ENCODE measurements at places on chromosomes 16 and 17.

- no peak for DNase-seq
Observed at GRCh38 chr17:8711291-8711690, 33.3 kb downstream of the CCDC42 start.

DNA sequence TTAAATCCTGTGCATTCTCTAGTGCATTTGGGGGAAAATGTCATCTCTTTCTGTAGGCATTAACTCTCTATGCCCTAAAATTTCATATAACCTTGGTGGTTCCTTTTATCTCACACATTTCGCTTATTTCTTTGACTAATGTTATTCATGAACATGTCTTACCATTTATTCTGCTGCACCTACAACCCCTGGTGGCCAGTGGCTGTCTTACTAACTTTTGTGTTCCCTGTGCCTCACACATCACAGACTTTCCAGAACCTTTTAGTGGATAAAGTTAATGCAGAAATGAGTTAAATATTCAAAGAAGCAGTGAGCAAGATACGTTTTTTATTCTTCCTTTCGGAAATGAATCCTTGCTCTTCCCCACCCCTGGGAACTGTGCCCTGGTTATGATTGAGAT, 111.9 kb downstream of the CDH13 start:
- no peak for DNase-seq

GRCh38 chr17:49522357-49522890, 27.3 kb downstream of the NGFR start:
- DNase-seq, result no peak

DNA sequence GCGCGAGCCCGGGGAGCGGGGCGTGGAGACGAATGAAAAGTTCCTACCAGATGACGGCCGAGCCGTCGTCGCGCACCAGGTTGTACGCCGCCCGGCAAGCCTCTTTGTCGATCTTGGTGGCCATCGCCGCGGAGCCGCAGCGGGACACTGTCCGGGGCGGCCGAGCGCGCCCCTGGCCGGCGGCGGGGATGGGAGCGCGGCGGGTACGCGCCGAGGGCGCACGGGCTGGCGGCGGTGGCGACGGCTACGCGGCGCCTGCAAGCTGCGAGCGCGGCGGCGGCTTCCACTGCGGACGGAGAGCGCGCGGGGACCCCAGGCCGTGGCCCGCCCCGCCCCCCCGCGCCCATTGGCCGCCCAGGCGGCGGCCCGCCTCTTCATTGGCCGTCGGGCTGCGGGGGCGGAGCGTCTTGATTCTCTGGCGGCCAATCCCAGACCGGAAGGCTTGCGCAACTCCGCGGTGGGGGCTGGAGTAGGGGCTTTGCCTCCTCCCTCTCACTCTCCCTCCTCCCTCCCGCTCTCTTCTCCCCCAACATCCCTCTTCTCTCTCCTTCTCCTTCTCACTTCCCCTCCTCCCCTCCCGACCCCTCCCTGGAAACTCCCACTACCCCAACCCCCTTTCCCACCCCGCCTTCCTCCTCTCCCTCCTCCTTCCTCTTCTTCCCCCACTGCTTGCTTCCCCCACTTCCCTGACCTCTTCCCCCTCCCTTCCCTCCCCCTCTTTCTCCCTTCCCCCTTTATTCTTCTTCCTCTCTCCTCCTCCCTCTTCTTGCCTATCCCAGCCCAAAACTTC, at the start of gene COTL1:
COTL1 (minus strand) TSS at position 288 of the 790 bp plus-strand sequence; CDS start at position 124, 164 bp downstream.
- DNase-seq, result peak; percentile 67

DNA sequence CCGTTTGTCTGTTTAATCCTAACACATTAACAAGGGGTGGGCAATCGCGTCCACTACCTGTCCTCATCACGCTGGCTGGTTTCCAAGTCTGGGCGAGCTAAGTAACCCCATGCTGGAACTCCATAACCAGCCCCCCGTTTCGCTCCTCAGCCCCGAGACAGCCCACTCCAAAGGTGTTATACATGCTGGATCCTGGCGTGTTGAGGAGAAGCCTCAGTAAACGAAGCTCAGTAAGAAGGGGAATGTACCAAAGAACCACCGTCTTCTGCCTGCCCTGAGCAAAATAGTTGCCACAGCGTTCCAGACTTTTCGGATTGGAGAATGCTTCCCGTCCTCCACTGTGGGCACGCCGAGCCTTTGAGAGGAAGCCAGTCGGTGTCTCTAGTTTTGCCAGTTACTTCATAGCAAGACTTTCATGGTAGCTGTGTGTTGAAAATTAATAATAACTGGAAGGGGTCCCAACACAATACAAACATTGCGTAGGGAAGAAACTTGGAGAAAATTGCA, 16.1 kb upstream of the C17orf78 start:
- no peak for DNase-seq

GRCh38 chr17:2418572-2418971, 17.7 kb upstream of the MNT start:
- DNase-seq, result no peak

DNA sequence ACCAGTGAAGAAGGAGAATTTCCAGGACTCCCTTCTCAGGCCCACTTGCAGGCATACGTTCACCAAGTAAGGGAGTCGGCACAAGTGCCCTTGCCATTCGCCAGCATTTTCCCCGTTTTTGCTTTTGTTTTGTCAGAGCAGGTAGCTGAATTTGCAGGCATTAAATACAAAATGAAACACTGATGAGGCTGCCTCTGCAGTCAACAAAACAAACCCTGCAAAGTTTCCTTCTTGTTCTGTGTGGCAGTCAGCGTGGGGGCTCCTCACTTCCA, 7.8 kb downstream of the GLOD4 start:
- DNase-seq, result no peak

GRCh38 chr16:81450783-81451491, 6.3 kb downstream of the CMIP start:
- DNase-seq, result no peak

- DNase-seq, result no peak
Observed at GRCh38 chr16:86363057-86363490, 147.3 kb upstream of the FOXF1 start.

DNA sequence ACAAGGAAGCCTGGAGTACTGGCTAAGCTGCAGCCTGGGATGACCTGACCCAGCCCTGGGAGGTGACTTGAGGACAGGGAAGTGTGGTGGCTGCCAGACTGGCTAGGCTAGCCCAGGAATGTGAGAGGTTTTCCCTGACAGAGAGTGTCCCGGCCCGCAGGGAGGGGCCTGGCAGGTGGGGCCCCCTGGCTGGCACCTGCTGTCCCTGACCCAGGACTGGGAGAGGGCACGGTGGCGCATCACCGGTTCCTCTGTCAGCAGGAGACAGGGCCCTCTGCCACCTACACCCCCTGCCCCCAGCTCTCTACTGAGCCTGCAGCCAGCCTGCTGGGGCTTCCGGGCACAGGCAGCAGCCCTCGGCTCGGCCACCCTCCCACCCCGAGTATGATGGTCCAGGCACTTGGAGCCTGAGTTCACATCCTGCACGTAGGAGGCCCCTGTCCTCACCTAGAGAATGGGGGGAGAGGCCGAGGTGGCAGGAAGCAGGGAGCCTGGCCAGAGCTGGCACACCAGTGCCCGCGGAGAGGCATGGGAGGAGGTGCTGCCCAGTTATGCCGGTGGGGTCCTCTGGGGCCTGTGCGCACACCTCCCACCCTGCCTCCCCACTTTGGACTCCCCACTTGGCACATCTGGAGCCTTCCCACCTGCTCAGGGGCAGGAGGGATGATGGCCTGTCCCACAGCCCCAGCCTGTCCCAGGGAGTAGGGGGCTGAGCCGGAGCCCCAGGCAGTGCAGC, 528 bp downstream of the PRSS27 start:
- no peak for DNase-seq

- DNase-seq, result peak; percentile 72
Observed at GRCh38 chr17:68981288-68981687, 26.1 kb upstream of the ABCA8 start.

- no peak for DNase-seq
Observed at GRCh38 chr16:80380514-80380913, 160.3 kb upstream of the DYNLRB2 start.

GRCh38 chr16:72285324-72285723, 113.4 kb upstream of the PMFBP1 start:
- no peak for DNase-seq

GRCh38 chr16:81785138-81785924, 6.2 kb downstream of the PLCG2 start:
- no peak for DNase-seq

DNA sequence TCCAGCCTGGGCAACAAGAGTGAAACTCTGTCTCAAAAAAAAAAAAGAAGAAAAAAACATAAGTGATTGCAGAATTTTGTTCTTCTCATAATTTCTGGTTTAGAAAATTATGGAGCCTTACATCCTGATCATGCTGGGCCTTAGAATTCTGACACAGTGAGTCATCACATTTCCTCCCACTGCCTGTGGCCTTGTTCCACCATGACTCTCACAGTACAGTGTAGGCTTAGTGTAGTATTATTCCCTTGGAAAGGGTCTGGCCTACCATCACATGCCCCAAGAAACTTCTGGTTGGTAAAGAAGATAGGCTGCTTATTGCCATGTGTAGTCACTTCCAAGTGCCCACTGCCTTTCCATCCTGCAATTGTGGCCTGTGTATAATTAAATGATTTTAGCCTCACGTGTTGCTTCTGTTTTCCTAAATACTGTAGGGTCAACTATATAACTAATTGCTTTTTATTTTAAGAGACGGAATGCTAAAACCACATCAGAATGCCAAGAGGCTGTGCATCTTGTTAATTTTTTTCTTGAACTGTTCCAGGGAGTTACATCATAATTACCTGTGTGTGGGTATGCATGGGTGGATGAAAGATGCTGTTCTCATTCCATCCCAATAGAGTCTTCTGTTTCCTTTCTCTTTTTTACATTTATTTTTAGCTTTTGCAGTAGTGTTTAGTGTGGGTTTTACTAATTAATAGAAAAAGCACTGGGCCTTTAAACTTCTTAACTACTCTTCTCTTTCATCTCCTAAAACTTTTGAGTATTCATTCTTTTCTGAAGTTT, 25.9 kb downstream of the OGFOD1 start:
- DNase-seq, result peak; percentile 75

- DNase-seq, result no peak
Observed at GRCh38 chr17:47172696-47173565, 16.2 kb downstream of the CDC27 start.

- no peak for DNase-seq
Observed at GRCh38 chr16:12065866-12066545, 89.5 kb downstream of the SNX29 start.

- DNase-seq, result peak; percentile 22
Observed at GRCh38 chr17:47204722-47205418, 4.3 kb upstream of the MYL4 start.

DNA sequence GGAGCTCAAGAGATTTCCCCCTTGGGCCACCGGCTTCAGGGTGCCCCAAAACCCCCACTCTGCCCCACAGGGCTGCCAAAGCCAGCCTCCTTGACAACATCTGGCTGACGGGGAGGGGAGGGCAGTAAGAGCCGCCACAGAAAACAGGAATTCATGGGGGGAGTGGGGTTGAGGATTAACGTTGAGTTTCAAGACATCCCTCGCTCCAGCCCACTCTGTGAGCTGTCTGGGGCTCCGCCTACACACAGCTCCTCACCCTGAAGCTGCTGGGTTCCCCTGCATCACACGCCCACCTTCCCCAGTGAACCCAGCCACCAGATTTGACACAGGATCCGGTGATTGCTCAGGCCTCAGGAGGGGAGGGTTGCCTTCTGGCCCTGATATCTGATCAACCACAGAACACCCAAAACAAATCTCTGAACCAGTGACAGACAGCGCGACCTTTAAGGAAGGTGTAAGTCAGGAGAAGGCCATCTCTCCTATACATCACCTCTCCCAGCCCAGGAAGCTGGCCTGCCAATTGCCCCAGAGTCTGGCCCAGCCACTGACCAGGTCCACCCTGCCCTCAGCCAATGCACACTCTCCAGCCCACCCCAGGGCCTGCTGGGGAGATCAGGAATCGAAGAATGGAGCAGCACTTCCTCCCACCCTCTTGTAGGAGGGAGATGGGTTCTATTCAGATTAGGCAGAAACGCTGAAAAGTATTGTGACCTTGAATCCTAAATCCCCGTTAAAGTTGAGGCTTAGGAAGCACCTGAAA, 132.1 kb downstream of the CLEC16A start:
- DNase-seq, result no peak

DNA sequence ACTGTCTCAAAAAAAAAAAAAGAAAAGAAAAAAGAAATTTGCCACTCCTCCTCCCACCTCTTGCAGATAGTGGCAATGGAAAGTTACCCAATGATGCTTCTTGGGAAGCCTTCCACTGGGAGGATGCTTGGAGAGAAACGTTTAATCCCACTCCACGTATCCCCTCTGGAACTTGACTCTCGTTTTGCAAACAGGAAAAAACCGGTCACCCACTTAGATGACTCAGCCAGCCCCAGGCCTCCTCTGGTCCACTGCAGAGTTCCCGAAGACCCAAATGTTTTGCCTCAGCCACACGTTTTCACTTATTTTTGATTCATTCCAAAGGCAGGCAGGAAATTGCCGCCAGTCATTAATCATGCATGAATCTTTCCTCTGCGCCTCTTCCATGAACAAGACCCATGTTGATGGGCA, 9.3 kb upstream of the TNFRSF17 start:
- DNase-seq, result peak; percentile 96

GRCh38 chr16:48347980-48348379, 37.2 kb downstream of the SIAH1 start:
- DNase-seq, result no peak

GRCh38 chr16:945271-946047, 25.3 kb downstream of the LMF1 start:
- DNase-seq, result no peak

- DNase-seq, result no peak
Observed at GRCh38 chr16:6558126-6558525, 774.5 kb upstream of the RBFOX1 start.

DNA sequence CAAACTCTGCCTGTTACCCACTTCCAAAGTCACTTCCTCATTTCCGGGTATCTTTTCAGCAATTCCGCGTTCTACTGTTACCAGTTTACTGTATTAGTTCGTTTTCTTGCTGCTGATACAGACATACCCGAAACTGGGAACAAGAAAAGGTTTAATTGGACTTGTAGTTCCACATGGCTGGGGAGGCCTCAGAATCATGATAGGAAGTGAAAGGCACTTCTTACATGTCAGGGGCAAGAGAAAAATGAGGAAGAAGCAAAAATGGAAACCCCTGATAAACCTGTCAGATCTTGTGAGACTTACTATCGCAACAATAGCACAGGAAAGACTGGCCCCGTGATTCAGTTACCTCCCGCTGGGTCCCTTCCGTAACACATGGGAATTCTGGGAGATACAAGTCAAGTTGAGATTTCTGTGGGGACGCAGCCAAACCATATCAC, 30.9 kb downstream of the PAFAH1B1 start:
- no peak for DNase-seq

- no peak for DNase-seq
Observed at GRCh38 chr16:87202346-87202745, 114.8 kb downstream of the C16orf95 start.

GRCh38 chr16:66189951-66190350, 176.5 kb upstream of the CDH5 start:
- DNase-seq, result peak; percentile 48

GRCh38 chr16:24969071-24969470, 46.1 kb downstream of the ARHGAP17 start:
- DNase-seq, result no peak

- DNase-seq, result no peak
Observed at GRCh38 chr17:49580981-49581647, 5.4 kb downstream of the NXPH3 start.

DNA sequence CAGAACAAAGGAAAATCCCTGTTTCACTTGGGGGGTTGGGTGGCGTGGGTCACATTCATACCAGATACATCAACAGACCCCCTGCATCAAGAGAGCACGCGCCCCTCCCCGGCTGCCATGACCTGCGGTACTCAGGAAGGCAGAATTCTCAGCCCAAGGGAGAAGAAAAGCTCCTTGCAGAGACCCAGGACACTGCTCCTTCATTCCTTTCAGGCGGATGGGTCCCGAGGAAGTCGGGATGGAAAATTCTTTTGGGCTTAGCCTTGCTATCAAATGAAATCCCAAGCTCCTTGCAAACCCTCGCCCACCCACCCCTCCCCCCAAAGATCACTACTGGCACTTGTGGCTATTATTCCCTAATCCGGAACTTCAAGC, 40.6 kb downstream of the HIC1 start:
- DNase-seq, result no peak

All from HS-5 (cell line).